Activated naive CD8-positive, alpha-beta T cell treated with anti-CD3 and anti-CD28 coated beads, Interleukin-2, amount 50 U/mL, for 16 hours (primary cell): ENCODE measurements at places on chromosomes 5 and 9.

GRCh38 chr9:89312222-89312571 is 1.2 kb downstream of the CKS2 start:
- no peak for DNase-seq

- DNase-seq: no peak
Measured at GRCh38 chr9:124208571-124208970, 49.2 kb upstream of the NEK6 start.

- no peak for DNase-seq
Measured at GRCh38 chr5:95619514-95620029, 315 bp upstream of the GPR150 start.

DNA sequence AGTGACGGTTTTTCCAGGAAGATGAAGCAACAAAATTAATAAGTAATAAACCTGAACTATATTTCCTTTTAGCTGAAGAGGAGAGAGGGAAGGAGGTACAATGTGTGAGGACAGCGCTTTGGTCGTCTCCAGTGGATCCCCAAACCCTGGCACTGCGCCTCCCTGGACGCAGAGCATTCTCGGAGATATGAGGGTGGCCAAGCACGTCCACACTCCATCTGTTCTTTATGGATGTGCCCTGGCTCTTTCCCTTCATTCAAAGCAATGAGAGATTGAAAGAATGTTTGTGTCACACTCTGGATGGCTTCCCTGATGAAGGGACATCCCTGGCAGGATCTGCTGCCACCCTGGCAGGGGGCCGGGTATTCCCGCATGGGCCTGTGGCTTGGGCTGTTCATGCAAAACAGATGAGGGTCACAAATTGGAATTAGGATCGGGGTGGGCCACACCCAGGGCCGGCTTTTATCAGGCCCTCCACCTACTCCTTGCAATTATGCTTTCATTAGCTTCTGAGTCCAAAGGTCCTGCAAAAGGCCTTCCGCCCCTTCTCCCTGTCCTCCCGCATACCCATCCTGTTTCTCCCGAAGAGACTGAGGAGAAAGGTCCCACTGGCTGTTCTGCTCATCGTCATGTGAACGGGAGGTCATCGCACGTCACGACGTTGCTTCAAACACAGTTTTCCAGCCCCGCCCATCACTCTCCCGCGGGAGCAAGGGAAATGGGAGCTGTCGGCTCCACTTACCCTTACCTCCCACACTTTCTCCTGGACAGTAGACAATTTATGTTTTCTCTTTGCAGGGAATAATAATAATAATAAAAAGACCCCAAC is 286.1 kb upstream of the IRX4 start:
- DNase-seq: no peak

GRCh38 chr9:93033531-93033930 is 25.0 kb upstream of the SUSD3 start:
- DNase-seq: no peak

- no peak for DNase-seq
Measured at GRCh38 chr9:112867275-112867991, 23.2 kb downstream of the SLC46A2 start.

GRCh38 chr5:84181093-84181492 is 203.6 kb downstream of the EDIL3 start:
- no peak for DNase-seq

- no peak for DNase-seq
Measured at GRCh38 chr9:129174724-129175514, 3.1 kb downstream of the IER5L start.

- DNase-seq: no peak
Measured at GRCh38 chr5:157197086-157197485, 16.4 kb downstream of the ITK start.

DNA sequence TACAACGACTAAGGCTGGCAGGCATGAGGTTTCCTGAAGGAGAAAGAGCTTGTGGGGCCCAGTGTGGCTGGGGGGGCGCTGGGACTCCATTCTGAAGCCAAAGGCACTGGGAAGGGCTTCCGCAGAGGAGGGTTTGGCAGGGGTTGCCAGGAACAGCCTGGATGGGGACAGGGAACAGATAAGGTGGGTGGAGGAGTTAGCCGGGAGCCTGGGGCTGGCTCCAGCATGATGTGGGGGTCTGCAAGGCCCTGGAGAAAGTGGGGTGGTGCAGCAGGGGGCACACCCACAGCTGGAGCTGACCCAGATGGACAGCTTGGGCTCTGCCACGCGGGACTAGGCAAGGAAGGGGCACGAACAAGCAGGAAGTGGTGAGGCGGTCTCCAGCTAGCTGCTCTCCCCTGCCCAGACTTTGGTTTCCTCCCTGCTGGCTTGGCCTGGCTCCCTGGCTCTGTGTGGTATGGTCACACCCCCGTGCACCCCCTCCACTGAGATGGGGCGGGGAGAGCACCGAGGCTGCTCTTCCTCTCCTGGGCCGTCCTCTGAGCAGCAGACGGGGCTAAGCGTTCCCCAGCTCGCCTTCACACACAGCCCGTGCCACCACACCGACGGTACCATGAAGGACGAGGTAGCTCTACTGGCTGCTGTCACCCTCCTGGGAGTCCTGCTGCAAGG is at the start of gene LTC4S:
Gene LTC4S (plus strand): TSS at position 519 of the 672 bp plus-strand sequence. CDS start 95 bp downstream, at position 614.
- DNase-seq: no peak

DNA sequence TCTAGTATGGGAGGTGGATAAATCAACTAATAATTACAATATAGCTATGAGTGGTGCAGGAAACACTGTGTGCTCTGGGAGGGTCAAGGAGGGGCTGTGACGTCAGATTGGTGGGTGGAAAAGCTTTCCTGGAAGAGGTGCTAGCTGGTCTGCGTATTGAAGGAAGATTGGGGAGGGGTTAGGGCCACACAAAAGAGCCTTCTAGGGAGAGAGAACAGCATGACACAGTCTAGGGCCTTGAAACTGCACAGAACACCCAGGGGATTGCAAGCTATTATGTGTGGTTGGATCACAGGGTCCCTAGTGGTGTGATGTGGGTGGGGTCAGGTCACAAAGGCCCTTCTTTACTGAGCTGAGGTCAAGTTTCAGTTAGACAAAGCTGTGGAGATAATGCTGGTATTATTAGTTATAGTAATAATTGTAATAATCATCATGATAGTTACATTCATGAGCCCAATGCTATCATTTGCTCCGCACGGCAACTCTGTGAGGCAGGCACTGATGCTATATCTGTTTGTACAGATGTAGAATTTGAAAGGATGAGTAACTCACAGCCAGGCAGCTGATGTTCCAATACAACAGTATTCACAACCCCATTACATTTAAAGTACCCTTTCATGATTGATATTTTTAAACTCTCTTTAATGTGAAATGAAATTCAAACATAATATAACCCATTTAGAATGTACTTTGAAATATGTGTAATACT is 197.4 kb upstream of the IL12B start:
- no peak for DNase-seq

- no peak for DNase-seq
Measured at GRCh38 chr5:156400231-156400986, 73.4 kb downstream of the SGCD start.

DNA sequence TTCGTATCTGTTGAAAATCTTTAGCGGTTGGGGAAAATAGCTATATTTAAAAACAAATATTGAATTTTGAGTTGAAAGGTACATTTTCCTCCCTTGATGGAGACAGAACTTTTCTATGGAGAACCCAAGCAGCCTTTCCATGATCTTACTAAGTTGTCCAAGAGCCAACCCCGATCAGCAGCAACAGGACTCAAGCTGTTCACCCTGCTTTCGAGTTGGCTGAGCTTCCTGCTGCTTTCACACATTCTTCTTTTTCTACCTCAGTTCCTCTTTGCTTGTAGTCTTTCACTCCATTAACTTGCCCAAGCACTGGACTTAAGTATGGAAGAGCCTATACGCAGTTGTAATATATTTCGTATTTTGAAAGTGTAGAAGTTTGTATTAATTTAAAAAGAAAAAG is 59.4 kb downstream of the IL6ST start:
- DNase-seq: no peak

DNA sequence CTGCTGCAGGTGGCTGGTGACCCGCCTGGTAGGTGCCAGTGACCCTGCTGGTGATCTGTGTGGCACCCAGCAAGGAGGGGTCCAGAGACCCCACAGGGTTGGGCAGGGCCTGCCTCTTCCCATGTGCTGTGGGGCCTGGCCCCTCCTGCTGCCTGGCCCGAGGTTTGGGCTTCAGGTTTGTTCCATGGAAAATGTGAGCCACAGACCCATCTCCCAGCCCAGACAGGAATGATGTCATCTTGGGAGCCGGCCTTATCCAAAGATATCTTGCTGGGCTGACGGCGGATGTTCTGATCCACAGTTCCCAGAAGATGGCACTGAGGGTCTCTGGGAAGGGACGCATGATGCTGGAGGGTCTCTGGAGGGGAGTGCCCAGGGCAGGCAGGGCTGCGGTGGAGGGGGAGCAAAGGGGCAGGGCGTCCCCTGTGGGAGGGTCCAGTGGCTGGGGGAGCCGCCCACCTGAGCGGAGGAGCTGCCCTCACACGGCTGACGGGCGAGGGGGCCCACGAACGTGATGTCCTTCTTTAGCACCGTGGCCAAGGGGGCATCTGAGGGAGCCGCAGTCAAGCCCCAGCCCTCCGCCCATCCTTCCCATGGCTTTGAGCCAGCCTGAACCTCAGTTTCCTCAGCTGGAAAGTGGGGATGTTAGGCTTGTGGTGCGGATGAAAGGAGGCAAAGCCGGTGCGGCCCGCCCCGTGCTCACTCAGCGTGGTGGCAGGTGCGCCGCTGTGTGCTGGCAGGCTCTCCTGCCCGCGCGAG is 68.1 kb downstream of the COL5A1 start:
- no peak for DNase-seq

DNA sequence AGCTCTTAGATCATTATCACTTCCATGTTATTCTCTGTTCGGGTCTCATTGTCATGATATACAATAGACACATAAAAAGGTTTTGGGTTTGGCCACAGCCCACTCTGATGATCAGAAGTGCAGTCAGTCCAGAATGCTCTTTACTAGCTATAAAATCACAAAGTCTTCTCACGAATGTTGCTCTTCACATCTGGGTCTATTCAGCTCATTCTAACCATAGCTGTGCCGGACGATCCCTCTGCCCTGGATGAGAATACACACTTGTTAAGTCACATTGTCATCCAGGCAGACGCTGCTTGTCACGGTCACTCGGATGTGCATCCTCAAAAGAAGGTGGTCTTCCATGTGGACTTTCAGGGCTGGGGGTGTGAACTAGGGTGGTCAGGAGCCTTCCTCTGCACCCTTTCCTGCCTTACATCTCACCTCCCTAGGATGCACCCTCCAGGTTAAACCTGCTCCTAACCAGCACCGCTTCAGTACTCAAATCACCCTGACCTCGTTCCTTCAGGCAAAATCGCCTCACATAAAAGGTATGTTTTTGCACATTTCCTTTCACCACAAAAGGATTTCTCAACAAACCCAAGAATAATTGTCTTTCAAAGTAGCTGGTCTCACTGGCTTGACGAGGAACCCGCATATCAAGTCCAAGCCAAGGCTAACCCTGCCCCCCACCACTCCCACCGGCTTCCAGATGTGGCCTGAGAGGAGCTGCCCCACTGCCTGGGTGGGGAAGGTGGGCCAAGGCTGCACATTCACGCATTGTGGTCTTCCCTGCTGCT is 21.9 kb downstream of the ANKH start:
- no peak for DNase-seq

DNA sequence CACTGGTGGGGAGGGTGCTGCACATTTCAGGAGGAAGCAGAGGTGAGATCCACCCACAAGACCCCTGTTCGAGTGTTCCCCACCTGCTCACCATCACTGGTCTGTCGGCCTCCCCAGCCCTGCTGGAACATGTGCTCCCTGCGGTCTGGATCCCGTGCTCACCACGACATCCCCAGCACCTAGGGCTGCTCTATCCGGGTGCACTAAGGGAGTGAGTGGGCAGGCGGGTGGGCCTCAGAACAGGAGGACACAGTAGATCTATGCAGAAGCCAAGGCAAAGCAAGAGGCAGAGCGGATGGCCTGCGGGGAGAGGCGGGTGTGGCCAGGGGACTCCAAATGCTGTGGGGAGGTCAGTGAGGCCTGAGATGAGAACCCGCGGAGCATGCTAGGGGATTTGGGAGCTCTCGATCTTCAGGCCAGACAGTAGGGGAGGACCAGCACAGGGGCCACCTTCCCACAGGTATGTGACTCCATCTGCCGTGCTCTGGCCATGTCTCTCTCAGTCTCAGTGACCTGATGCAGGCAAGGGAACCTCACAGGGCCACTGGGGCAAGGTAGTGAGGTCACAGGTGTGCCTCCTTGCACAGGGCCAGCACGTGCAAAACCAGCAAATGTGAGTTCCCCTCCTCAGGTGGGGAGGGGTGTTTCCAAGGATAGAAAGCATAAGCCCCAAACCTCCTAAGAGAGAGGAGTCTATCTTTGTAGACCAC is 134.2 kb downstream of the ZNF354C start:
- DNase-seq: no peak

GRCh38 chr5:142842994-142843905 is 73.1 kb downstream of the ARHGAP26 start:
- no peak for DNase-seq

- DNase-seq: no peak
Measured at GRCh38 chr9:4725706-4726442, 15.1 kb downstream of the AK3 start.

DNA sequence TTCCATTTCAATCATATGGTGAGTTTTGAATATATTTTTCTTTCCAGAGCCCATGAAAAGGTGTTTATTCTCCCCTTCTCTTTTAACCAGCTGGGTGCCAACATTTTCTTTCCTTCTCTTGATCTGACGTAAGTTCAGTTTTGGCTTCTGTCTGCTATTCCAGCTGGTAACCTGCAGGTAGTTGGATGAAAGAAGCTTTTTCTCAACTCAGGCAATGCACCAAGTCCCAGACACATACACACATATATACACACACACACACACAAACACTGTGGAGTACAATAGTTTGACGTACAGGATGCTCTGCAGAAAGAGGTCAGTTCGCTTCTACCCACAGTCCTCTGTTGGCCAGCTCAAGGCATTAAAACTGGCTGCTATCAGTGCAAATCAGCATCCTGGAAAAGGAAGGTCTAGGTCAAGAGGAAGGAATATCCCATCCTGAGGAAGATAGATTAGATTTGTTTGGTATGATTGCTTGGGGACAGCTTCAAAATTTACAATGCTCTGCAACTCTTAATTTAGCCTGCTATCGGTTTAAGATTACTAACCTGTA is 214.3 kb upstream of the SEMA6A start:
- no peak for DNase-seq

GRCh38 chr9:77125665-77126064 is 51.7 kb upstream of the VPS13A start:
- DNase-seq: no peak

GRCh38 chr5:123585871-123586270 is 73.9 kb downstream of the CSNK1G3 start:
- no peak for DNase-seq

GRCh38 chr5:35717718-35718117 is 100.1 kb downstream of the SPEF2 start:
- no peak for DNase-seq

DNA sequence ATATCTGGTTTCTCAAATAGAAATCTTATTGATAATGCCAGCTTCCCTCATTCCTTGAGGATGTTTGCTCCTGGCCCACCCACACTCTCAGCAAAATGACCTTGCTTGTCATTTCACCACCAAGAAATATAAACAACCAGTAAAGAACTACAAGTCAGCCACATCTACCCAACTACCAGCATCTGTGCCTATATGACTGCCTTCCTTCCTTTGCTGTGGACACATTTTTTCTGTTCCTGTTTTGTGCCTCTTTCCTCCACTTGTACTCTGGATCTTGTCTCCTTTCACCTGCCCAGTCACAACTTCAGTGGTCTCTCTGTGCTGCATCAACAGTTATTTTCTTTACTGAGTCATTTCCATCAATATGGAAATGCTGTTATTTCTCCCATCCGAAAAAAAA is 20.3 kb downstream of the KIF2A start:
- DNase-seq: no peak
